Stimulated activated CD8-positive, alpha-beta memory T cell treated with anti-CD3 and anti-CD28 coated beads, Interleukin-4, amount 100 ng/mL, for 1 hour (primary cell): ENCODE measurements at places on chromosomes 3 and 15.

GRCh38 chr3:99321261-99321660 lies 317.1 kb upstream of the COL8A1 start:
- no peak for DNase-seq

DNA sequence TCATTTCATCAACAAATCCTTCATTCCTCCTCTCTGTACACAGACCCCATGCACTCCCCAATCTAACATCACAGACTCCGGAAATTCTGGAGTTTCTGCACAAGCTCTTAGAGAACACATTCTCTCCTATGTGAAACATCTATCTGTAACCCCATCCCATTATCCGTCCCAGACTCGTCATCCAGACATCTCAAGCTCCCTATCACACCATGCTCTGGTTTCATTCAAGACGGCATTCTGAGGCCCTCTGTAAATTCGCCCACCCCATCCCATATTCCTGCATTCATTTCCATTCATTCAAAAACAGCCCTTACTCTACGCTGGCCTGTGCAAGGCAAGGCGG lies 575 bp downstream of the LEO1 start:
- no peak for DNase-seq

- no peak for DNase-seq
These were observed 15.7 kb downstream of the RFT1 start for GRCh38 chr3:53114412-53115074.

- no peak for DNase-seq
These were observed 42.4 kb downstream of the PIK3CA start for GRCh38 chr3:179190581-179190980.

DNA sequence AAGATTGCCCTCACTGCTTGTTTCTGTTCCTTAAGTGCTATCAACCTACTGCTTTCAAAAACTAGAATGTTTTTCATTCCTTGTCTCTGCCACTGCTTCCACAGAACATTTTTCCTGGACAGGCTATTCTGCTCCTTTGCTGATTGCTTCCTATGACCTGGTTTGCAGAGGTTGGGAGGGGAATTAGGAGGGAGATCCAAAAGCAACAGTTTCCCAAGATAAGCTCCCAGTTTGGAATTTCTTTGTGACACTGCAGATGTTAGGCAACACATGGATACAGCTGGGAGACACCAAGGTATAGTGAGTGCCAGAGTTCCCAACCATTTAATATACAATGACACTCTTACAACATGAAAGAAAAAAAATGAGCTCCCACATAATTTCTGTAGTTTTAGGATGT lies 1036.5 kb downstream of the ROBO2 start:
- no peak for DNase-seq

DNA sequence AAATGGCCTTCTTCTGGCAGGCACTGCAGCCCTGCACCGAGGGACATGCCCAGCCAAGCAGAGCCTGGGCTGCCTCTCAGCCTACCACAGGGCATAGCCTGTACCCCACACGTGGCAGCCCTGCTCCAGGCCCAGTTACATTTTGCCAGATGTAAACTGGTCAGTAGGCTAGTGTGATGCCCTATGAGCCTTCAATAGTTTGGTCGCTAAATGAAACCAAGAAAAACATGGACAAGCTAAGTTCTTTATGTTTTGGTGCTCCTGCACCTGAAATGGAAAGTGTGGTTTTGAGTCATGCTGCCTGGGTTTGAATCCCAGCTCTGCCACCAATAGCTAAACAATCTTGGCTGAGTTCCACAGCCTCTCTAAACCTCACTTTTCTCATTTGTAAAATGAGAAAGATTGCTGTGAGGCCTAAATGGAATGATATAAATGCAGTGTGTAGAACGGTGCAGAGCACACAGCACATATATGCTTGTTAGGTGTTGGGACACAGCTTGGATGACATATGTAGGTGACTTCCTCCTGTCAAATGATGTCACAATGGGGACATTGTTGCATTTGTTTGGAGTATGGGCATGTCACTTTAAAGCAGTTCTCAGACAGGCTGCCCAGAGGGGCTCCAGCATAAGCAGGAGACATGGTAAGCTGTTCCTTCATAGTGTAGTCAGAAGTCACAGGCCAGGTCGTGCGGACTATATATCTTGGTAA lies 57.4 kb downstream of the ZBTB38 start:
- DNase-seq, result no peak

DNA sequence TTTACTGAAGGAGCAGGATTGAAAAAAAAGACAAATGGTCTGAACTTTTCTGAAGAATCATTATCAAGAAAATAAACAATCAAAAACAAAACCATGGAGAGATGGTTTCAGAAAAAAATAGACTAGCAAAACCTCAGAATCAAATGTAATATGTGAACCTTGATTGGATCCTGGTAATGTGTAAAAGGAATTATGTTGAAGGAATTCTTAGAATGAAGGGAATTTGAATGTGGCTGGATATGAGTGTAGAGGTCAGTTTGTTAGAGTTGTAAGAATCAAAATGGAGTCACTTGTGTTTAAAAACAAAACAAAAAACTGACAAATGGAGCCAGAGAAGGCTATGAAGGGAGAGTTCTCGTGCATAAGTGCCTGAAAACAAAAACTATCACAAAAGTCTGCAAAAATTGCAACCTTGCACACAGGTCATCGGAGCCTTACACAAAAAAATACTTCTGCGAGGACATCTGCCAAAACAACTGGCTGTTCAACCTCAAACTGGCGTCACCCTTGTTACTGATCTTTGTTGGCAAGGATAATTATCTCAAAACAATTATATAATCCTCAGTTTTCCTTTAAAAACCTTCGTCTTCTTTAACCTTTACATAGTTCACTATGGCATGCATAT lies 19.1 kb upstream of the ATP13A3 start:
- no peak for DNase-seq

DNA sequence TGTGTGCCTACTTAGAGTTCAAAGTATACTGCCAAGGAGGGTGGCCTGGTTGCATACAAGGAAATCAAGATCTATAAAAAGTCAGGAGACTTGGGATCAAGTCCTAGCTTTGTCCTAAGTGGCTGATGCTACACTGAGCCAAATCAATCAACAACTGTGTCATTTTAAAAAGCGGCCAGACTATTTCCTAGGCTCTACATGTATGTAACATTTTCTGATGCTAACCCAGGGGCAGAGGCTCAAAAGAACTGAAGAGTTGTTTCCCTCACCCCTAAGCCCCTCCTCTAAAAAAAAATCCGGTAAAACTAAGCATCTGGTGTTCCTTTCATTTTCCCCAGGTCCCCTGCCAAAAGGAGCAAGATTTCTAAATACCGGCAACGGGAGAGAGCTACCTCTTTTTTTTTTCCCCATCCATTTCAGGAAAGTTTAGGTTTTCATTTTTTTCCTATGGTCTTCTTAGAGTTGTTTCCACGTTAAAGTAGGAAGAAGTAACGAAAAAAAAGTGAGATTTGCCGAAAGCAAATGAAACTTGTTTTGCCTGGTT lies 18.8 kb upstream of the CHD2 start:
- DNase-seq, result no peak

DNA sequence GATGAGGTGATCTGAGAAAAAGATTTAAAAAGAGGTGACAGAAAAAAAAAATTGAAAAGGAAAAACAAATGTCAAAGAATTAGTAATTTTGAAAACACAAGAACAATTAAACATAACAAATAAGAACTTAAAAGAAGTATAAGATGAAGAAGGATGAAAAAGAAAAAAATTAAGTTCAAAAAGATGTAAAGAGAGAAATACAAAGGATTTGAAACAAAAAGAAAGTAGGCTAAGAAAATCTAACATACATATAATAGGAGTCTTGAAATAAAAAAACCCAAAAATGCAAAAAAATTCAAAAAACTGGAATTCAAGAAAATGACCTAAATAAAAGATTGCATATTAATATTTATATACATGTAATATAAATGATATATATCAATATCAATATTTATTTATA lies 949.2 kb downstream of the MCTP2 start:
- no peak for DNase-seq

DNA sequence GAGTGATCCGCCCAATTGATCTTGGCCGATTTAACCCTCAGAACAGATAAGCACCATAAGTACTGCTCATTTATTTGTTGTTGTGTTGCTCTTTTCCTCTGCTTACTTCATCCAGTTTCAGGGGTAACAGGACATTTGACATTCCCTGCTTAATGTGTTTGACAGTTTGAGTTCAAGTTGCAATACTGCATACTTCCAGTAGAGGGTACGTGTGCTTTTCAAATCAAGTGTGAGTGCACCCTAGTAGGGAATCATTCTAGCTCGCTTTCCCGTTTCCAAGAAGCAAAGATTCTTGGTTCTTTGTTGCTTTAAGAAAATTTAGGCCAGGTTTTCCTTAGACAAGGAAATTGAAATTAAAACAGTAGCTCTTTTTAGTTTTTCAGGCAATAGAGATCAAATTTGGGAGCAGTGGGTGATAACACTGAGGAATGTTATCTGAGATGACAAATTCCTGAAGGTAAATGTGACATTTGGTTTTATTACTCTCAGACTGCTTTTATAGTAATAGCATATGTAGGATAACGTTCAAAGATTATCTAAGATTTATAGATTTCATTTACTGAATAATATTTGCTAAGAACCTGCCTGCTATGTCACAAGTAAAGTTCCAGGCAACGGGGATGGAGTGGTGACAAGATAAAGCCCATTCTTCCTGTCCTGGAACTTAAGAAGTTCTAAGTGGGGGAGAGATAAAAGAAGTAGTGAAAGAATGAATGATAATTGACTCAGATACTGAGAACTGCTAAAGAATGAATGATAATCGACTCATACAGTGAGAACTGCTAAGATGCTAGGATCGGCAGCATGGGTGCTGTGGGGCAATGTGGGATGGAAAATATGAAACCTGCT lies 73.3 kb downstream of the SYNPR start:
- DNase-seq, result no peak

DNA sequence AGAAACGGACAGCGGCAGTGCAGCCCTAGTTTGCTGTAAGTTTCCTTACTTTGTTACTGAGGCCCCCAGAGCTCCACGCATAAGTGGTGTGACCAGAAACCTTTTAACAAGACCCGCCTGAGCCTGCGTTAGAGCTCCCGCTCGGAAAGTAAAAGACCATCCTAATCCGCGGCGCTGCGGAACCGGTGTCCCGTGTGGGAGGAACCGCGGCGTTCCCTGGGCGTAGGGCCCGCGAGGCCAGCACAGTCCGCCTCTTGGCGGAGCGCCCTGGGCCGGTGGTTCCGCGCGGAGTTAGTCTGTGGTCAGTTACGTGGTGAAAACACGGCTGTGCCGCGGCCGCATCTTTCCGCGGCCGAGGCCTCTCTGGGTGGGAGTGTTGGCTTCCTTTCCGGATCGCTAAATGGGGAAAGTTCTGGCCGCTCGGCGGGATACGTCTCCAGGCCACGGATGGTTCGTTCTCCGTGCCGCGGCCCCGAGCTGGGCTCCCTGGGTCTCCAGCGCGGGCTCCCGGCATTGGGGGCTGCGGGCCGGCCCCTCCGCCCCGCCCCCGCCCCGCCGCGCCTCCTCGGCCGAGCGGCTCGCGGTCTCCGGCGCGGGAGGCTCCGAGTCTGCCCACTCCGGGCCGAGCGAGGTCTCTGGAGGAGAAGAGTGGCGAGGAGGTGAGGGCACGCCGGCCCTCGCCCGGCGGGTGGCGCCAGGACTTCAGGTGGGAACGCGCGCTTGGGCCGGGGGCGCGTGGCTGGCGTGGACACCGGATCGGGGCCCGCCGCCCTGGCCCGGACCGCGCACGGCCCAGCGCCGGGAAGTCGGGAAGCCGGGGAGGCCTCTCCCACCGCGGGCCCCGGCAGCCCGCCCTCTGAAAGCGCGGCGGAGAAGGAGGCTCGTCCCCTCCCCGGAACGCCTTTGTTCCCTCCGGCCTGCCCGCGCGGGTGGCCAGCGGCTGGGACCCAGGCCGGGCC lies 754 bp downstream of the B3GNT5 start:
- no peak for DNase-seq

GRCh38 chr15:98226578-98226977 lies 266.1 kb downstream of the ARRDC4 start:
- no peak for DNase-seq

GRCh38 chr3:47512416-47513124 lies 942 bp downstream of the ELP6 start:
- peak; percentile 1 for DNase-seq

- DNase-seq, result no peak
These were observed 13.9 kb downstream of the CRYBG3 start for GRCh38 chr3:97835761-97836160.
